ENCODE measurements at places on chromosomes 2 and 18. TPM values are rescaled to one million over a fixed set of nuclear protein-coding genes. Genes with fewer than 3 reads are reported as not detected.

The SPP2 gene
- total RNA-seq, result not detected

DNA sequence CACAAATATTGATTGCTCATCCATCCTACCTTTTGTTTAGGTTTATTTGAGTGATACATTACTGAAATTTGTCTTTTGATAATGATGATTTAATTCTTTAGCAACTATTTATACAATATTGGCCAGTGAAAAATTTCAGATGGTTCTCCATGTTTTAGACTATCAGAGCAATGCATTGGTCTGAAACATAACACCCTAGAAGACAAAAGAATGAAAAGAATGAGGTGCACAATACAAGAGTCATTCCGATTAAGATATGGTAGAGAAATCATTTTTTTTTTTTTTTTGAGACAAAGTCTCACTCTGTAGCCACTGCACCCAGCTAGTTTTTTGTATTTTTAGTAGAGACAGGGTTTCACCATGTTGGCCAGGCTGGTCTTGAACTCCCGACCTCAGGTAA lies 197.4 kb upstream of the FAM98A start:
- DNase-seq, result no peak

- DNase-seq, result no peak
Observed at GRCh38 chr18:49175071-49175470, 224.3 kb upstream of the SMAD7 start.

The LYG2 gene
- not detected for total RNA-seq

DNA sequence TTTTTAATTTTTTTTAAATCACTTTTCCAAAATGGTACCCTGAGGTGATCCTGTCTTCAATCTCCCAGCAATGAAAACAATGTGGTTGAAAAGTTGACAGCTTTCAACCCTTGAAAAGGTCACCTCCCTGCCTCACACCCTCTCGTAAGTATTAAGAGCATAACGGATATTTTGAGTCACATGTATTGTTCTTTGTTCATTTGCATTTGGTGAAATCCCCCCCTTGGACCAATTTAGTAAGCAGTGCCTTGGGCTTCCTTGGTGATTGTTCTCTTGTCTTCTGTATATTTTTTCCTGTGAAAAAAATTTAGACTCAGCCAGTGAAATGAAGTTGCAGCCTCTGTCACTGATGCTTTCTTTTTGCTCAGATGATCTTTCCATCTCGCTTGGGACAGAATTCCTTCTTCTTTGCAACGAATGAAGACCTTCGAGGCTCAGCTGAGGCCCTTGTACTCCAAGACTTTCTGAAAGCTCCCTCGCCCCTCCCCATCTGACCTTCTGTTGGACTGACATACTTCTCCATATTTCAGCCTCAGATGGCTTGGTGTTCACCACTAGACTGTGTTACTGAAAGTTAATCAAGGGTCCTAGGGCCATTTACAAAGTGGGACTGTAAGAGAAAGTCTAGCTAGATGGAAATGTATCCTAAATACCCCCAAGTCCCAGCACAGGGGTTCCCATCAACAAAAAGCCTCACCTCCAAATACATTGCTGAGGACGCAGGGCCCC lies 158.4 kb downstream of the BCL2 start:
- DNase-seq, result no peak

GRCh38 chr2:8569332-8569930 lies 112.4 kb upstream of the ID2 start:
- DNase-seq, result peak; percentile 49
